ENCODE measurements at places on chromosomes 1 and 21. TPM values are rescaled to one million over a fixed set of nuclear protein-coding genes. Genes with fewer than 3 reads are reported as not detected.

OR2L13 gene
- not detected for total RNA-seq

PGBD5 gene
- total RNA-seq, result 0.36 TPM

KPRP gene
- not detected for total RNA-seq

FNDC10 gene
- 9.4 TPM for total RNA-seq

SMG5 gene
- total RNA-seq, result 45.5 TPM

OR2G6 gene
- total RNA-seq, result not detected

TRIM67 gene
- 0.11 TPM for total RNA-seq

UBXN11 gene
- total RNA-seq, result 9.7 TPM

HSF2BP gene
- total RNA-seq, result 2.2 TPM

TMEM200B gene
- total RNA-seq, result 0.05 TPM

EFNA3 gene
- total RNA-seq, result 13.5 TPM

EXTL1 gene
- total RNA-seq, result 0.05 TPM

COL8A2 gene
- total RNA-seq, result 0.14 TPM

OPTC gene
- total RNA-seq, result not detected

HCRTR1 gene
- total RNA-seq, result not detected

ADORA1 gene
- total RNA-seq, result 0.55 TPM

TRIM63 gene
- 1.7 TPM for total RNA-seq

FAM110D gene
- total RNA-seq, result not detected

ARHGEF16 gene
- total RNA-seq, result 5.6 TPM

FYB2 gene
- not detected for total RNA-seq

GLIS1 gene
- total RNA-seq, result 0.09 TPM

TTC39A gene
- 1.7 TPM for total RNA-seq

FBXO2 gene
- 7.5 TPM for total RNA-seq

TSPAN1 gene
- total RNA-seq, result 2.6 TPM

GIPC2 gene
- total RNA-seq, result 0.05 TPM

SPRR1A gene
- total RNA-seq, result not detected

SV2A gene
- total RNA-seq, result 0.12 TPM

DAB1 gene
- not detected for total RNA-seq

CLDN17 gene
- total RNA-seq, result not detected

FCAMR gene
- not detected for total RNA-seq

TRPM2 gene
- total RNA-seq, result 7.8 TPM

KCND3 gene
- 0.02 TPM for total RNA-seq

Measured in A549 treated with dexamethasone at 1 μM for 4 hours (cell line).